ENCODE measurements at places on chromosomes 2 and 18.
A peak's percentile ranks its signal among the peaks of the same experiment; 100 is the strongest.

DNA sequence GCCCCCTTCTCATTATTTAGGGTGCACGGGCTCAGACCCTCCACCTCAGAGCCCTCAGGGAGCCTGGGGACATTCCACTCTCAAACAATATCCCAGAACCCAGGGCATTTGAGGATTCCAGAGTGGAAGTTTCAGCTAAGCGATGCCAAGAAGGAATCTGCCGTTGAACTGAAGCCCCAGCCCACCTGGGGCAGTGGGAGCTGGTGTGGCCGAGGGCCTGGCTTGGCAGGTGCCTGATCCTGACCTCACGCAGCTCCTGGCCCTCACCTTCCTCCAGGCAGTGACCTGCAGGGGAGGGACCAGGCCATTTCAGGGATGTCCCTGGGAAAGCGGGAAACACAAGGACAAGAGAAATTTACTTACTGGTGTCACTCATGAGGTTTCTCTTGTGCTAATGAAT, 58.2 kb downstream of the ACKR3 start:
- DNase-seq, result no peak

DNA sequence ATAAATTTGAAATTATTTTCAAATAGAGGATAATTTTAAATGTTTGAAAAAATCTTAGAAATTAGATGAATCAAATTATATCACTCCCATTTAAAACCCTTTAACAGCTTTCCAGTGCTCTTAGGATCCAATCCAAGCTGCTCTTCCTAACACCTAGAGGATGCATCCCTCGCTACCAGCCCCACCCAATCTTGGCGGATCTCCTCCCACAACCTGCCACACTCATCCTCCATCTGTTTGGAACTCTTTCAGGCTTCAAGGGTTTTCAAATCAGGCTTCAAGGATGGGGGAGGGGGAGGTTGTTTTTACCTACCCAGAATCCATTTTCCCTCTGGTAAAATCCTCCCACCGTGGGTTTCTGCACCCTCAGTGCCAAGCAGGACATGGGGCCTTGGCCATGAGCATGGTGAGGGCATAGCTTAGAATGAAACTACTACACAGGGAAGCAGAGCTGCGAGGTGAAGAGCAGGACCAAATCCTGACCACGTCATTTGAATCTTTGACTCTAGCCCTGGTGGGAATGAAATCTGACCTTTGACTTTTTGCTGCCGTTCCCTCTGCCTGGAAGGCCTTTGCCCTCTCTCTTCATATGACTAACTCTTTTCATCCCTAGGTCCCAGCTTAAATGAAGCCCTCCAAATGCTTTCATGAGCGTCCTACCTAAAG, 113.0 kb upstream of the MAPRE2 start:
- DNase-seq, result no peak

GRCh38 chr18:79395761-79396404, at the start of gene NFATC1:
Gene NFATC1 (plus strand): TSS chr18:79395930. CDS start chr18:79396225, 295 bp downstream.
- no peak for DNase-seq

- DNase-seq, result no peak
Measured at GRCh38 chr2:31219131-31219969, 2.0 kb upstream of the CAPN14 start.

DNA sequence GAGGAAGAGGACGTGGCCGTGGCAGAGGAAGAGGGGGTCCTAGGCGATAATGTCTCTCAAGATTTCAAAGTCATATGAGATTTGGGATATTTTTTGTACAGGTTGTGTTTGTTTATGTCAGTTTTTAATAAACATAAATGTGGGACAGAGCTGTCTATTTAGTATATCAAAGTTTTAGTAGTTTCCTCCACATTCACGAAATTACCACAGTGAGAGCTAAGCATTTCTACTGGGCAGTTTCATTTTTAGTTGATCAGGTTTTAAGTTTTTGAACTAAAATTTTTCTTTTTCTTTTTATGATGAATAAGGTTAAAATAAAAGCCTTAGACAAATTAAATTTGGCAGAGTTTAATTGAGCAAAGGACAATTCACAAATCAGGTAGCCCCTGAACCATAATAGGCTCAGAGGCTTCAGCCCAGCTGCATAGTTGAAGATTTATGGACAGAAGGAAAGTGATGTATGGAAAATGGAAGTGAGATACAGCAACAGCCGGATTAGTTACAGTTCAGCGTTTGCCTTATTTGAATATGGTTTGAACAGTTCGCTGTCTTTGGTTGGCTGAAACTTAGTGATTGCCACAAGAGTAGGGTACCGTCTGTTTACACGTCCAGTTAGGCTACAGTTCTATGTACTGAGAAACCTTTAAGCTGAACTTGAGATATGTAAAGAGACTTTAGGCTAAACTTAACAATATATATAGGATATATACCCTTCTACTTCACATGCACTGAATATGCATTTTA, 17.1 kb downstream of the SNRPD1 start:
- DNase-seq, result no peak

DNA sequence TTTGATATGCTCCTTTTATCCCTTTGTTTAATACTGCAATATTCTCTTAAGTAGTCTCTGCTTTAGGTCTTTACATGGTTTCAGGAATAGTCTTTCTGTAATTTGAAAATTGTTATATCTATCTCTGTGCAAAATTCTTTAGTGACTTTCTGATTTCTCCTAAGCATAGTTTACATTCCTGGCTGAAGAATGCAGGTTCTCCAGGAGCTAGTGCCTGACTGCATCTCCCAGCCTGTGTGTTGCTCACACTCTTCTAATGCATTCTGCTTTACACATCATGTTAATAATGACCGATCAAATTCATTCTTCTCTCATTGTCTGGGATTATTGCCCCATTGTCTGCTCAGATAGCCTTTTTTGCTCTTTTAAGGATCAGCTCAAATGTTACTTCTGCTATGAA, 1349.2 kb downstream of the DSC3 start:
- DNase-seq, result no peak

DNA sequence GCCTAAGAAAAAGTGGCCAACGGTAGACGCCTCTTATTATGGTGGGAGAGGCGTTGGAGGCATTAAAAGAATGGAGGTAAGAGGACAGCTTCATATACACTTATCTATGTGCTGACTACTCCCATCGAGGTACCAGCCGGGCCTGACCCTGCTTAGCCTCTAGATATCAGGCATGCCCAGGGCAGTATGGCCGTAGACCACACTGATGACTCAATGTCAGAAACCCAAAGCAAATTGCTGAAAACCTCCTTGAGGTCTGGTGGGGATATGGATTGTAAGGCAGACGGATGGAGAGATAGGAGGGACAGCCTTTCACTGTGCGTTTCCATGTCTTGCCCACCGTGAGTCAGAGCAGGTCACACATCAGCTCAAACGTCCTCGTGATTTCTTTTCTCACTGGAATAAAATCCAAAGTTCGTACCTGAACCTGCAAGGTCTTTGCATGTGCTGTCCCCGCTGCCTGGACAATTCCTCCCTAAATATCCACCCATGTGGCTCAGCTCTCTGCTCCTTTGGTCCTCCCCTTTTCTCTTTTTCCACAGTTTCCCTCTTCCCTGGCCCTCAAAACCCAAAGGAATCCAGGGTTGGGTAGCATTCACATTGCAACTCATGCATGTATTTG, 168.9 kb downstream of the ANTXR1 start:
- no peak for DNase-seq

- DNase-seq, result no peak
Measured at GRCh38 chr2:207974216-207974605, 51.1 kb downstream of the PLEKHM3 start.

- no peak for DNase-seq
Measured at GRCh38 chr2:72841462-72842125, 15.8 kb upstream of the EXOC6B start.

- no peak for DNase-seq
Measured at GRCh38 chr2:240576036-240576435, 7.8 kb downstream of the RNPEPL1 start.

GRCh38 chr2:60741576-60741975, 14.5 kb upstream of the PAPOLG start:
- DNase-seq, result no peak

DNA sequence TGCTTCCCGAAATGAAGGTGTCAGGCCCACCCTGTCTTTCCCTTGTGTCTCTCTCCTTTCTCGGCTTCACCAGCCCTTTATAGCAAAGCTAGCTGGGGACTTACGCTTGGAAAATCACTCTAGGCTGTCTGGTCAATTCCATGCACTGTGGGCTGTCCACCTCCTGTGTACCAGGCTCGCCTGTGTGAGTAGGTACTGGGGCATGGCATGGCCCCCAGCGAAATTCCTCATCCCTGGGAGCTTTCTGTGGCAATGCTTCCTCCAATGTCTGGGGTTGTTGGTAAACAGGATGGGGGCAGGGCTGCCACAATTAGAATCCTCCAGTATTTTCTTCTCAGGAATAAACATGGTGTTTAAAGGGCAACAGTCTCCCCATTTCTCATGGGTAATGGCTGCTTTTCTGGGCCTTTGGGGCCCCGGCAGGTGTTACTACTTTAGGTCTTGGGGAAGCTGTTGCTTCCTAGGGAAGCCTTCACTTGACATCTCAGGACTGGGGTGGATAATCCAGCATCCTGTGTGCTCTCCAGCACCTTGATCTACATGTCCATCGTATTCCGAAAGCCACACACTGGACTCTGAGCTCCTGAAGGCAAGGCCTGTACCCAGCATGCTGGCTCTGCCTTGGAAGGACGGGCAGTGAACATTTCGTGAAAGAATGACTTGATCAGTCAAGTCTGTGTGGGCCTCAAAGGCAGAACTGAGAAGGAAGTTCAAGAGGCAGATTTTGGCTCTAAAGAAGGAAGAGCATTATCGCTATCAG, 21.1 kb downstream of the RHOB start:
- no peak for DNase-seq

- no peak for DNase-seq
Measured at GRCh38 chr18:48470484-48471180, 61.4 kb upstream of the ZBTB7C start.

GRCh38 chr18:46184727-46185126, 80.5 kb downstream of the HAUS1 start:
- DNase-seq, result no peak

DNA sequence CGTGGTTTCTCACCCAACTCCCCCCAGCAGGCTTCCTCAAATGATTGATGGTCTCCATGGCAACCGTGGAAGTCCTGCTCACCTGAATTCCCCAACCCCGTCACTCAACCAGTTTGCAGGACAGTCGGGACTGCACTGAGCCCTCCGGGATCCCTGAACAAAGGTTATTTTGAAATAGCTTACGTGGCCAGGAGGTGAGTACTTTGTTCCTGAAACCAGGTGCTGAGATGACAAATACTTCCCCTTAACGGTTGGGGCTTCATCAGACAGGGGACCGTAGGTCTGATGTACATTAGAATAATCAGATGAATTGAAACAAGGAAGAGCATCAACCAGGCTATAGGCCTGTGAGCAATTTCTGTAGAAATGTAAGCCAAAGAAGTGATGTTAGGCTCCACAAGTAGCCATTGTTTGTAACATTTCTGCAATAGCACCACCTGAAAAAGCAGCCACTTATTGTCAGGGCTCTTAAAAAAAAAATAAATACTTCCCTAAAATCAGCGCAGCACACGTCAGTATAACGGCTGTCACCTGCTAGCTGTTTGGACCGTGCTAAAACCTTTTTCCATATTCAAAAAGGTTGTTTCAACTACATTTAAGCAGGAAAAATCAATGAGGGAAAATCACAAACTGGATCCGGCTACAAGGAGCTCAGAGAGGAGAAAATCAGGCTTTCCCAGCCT, 206.4 kb upstream of the ID2 start:
- no peak for DNase-seq

GRCh38 chr2:54586062-54586461, 129.9 kb downstream of the SPTBN1 start:
- DNase-seq, result no peak

DNA sequence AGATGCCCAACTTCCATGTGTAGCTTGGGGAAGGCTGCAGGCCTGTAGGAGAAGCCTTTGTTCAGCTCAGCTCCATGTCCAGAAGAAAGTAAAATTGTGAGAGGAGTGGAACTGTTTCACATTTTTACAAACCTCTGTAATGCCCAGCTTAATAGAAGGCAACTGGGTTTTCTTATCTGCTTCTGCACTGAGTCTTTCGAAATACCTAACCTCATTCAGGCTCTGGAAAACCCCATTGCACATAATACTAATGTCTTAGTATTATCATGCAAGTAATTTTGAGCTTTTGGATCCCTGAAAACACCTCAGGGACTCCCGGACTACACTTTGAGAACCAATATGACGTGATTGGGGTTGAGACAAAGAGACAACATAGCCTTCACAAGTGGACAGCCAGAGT, 5.8 kb downstream of the SMIM21 start:
- no peak for DNase-seq

DNA sequence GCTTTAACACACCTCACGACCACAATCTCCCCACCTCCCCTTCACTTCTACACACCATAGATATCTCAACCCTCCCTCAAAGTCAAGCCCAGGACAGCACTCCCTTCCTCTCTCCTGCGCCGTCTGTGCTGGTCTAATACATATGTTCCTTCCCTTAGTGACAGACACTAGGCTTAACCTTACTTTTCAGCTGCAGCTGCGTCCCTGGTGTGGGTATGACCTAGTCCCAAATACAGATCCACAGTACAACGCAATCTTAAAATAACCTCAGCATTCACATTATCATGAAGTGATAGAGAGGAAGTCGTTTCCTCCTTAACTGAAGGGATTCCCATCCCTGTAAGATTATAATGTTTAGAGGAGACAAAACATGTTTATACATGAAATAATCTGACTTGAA, 192.7 kb upstream of the TANK start:
- no peak for DNase-seq

DNA sequence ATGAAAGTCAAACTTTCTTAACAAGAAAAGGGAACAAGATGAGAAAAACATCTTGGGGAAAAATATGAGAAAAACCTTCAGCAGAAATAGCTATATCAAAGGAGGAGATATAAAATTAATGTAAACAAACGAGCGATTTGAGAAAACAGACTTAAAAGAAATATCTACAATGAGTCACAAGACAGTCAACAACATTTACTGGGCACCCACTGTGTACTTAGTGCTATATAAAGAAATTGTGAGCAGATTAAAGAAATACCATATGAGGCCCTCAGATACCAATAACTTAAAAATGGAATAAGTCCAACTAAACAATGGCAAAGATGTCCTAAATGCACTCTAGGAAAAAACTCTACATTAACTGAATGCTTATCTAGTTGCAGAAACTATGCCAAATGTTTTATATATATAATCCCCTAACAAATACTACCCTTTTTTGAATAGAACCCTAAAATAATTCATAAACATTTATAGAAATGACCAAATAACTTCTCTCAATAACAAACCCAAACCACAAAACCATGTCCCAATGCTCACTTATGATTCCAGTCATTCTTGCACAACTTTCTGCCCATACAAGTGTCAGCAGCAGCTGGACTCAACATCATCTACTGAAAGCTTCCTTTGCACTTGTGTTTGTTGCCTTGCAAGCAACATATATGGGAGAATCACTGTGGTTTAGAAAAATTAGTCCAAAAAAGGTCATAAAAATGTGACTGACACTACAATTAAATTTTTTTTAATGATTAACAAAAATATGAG, 83.5 kb downstream of the COBLL1 start:
- DNase-seq, result no peak

DNA sequence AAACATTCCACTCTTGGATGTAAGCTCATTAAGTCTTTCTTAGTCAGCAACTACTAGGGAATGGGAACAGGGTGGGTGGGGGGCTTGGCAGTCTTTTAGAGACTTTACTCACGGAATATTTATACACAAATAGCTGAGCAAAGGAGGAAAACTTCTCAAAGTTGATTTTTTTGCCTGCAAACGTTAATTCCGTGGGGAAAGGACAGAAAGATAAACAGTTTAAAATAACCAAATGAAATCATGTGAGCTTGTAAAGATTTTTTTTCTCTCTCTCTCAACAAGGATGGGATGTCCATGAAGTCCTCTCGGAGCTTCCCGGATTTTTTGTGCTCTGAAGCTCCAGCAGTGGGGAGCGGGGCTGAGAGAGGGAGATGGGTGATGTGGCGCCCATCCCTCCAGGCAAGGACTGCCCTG, 32.2 kb upstream of the MAT2A start:
- DNase-seq, result no peak

- peak; percentile 56 for DNase-seq
Measured at GRCh38 chr18:35609236-35609635, 27.7 kb downstream of the GALNT1 start.
